LHCN-M2 (cell line): ENCODE measurements at places on chromosomes 2 and 18.

GRCh38 chr2:88549616-88550292 is 77.5 kb downstream of the EIF2AK3 start:
- DNase-seq: no peak

DNA sequence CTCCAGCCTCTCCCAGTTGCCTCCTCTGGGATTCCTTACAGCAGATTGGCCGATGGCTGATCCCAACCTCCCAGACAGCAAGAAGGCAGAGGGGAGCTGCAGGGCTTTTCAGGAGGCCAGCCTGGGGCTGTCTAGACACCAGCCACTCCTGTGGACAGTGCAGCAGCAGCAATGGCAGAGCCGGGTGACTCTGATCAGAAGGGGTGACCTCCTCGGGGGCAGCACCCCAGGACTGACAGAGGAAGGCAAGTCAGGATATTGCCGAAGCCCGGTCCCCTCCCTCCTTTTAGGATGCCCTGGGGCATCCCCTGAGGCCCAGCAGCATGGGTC is 84.5 kb downstream of the INHBB start:
- DNase-seq: no peak

GRCh38 chr2:175309799-175310198 is 128.3 kb upstream of the ATP5MC3 start:
- peak; percentile 7 for DNase-seq

DNA sequence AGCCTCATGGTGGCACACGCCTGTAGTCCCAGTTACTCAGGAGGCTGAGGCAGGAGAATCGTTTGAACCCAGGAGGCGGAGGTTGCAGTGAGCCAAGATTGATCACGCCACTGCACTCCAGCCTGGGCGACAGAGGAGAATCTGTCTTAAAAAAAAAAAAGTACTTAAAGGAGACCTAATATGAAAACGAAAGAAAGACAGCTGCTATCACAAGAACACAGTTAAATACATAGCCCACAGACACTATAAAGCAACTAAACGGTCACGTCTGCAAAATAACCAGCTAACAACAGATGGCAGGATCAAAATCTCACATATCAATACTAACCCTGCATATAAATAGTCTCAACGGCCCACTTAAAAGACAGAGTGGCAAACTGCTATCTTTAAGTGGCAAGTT is 43.9 kb upstream of the TACR1 start:
- no peak for DNase-seq

GRCh38 chr2:117714110-117714509 is 100.4 kb upstream of the DDX18 start:
- no peak for DNase-seq

DNA sequence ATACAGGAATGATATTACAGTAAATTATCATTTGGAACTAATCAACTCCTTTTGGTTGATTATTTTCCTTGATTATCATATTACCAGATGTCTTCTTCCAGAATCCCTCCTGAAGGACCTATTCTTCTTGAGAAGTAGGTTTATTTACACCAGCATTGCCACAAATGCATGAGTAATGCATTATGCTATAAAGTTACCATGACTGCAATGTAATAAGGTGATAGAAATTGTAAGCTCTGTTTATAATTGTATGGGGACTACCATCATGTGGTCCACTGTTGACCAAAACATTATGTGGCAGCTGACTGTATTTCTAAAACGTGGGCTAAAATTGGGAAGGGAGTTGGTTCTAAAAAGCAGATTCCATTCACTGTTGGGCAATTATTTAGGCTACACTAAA is 602.2 kb downstream of the NYAP2 start:
- DNase-seq: peak; percentile 49

DNA sequence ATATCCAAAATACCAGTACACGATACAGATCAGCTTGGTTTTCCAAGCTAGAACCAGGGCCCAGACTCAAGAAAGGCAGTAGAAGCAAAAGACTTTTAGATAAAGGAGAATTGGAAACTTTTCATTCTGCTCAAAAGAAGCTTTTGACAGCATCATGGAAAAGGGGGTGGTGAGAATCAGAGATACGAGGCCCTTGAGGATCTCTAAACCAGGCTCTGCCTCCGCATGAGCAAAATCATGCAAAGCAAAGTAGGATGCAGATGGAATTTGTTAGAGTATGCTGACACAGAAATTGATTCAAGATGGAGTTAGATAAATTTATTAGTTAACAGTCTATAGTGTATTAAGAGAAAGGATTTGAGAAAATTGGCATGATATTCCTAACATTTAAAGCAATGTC is 39.8 kb downstream of the FAM98A start:
- DNase-seq: no peak

GRCh38 chr18:25109484-25109883 is 242.5 kb downstream of the ZNF521 start:
- DNase-seq: peak; percentile 73

DNA sequence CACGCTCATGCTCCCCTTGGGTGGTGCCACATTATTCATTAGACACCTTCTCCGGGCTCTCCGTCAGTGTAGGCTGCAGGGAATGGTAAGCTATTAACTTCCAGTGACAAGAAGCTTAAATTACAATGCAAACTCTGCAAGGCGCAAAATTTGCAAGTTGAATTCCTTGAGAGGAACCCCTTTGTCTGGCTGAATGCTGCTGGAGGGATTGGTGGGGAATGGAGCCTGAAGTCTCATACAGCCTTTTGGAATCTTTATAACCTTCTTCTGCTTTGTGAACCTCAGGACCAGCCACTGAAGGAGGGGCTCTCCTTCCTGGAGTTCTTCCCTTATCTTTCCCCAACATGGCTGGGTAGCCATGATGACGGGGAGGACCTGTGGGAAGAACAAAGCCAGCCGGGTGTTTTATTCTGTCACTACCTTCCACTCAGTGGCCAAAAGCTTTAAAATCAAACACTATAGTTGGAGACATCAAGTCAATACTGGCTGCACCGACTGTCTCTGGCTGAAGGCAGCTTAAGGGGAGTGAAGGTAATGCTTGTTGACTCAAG is 220.9 kb upstream of the EPHA4 start:
- DNase-seq: no peak

GRCh38 chr18:39840856-39841481 is 2114.1 kb upstream of the PIK3C3 start:
- DNase-seq: no peak

DNA sequence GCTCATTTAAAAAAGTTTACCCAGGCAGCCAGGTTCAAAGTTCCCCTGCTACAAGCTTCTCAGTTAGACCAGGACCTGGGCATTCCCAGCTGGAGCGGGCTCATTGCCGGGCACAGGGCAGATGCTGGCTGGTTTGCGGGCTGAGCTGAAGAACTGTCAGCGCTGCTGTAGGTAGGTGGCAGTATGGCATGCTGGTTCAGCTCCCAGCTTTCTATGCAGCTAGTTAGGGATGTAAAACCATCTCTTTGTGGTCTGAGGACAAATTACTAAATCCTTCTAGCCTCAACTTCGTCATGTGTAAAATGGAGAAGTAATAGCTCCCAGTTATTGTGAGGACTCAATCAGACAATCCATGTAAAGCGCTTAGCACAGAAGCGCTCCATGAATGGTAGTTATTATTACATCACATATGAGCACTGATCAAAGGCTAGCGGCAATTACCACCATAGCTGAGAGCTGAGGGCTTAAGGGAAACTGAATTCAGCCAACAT is 2.4 kb upstream of the LDLRAD4 start:
- peak; percentile 23 for DNase-seq

GRCh38 chr18:34890486-34891085 is 150.6 kb upstream of the MAPRE2 start:
- no peak for DNase-seq

DNA sequence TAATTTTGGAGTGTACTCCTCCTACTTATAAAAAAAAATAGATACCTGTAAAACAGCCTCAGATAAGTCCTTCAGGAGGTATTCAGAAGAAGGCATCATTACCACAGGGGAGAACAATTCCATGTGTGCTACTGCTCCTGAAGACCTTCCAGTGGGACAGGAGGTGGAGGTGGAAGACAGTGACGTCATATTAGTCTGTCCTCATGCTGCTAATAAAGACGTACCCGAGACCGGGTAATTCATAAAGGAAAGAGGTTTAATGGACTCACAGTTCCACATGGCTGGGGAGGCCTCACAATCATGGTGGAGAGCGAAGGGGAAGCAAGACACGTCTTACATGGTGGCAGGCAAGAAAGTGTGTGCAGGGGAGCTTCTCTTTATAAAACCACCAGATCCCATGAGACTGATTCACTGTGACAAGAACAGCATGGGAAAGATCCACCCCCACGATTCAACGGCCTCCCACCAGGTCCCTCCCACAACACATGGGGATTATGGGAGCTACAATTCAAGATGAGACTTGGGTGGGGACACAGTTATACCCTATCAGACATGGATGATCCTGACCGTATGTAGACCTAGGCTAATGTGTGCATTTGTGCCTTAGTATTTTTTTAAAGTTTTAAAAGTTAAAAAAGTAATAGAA is 98.4 kb downstream of the NDUFA10 start:
- DNase-seq: peak; percentile 25

GRCh38 chr2:45637440-45637839 is 14.0 kb upstream of the PRKCE start:
- DNase-seq: peak; percentile 53

GRCh38 chr18:21672521-21673267 is 31.9 kb downstream of the ABHD3 start:
- DNase-seq: peak; percentile 38

GRCh38 chr2:235630718-235631296 is 137.0 kb downstream of the AGAP1 start:
- no peak for DNase-seq

GRCh38 chr2:168495524-168495923 is 39.5 kb downstream of the CERS6 start:
- no peak for DNase-seq

DNA sequence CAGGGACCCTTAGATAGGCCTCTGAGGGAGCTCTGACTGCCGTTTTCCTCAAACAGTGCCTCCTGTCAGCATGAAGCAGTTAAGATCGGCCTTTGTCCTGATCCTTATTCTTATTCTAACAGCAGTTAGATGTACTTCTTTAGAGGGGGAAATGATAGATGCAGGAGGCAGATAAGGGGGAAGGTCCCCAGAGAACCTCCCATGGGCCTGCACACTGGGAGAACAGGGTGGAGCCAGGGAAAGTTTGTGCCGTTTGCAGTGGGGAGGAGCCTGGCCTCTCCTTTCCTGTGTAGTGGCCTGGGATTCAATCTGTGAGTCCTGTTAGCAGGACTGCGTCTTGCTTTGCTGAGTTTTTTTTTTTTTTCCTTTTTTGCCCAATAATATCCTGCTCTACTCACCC is 7.9 kb upstream of the INPP4A start:
- DNase-seq: no peak

DNA sequence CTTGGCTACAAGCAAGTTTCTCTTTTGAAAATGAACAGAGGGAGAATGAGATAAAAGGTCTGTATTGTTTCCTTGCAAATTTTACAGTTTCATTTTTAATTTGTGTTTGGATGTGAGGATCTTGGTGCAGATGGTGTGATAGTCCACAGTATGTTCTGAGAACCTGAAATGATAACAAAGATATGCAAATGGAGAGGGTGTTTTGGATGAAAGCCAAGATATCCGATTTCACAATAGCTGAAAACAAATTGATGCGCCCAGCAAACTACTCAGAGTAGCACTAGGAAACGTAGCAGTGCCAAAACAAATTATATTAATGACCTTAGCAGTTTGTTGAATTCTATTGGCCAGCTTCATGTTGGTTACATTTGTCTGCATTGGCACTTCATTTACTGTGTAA is 683.5 kb downstream of the TMEM182 start:
- no peak for DNase-seq

DNA sequence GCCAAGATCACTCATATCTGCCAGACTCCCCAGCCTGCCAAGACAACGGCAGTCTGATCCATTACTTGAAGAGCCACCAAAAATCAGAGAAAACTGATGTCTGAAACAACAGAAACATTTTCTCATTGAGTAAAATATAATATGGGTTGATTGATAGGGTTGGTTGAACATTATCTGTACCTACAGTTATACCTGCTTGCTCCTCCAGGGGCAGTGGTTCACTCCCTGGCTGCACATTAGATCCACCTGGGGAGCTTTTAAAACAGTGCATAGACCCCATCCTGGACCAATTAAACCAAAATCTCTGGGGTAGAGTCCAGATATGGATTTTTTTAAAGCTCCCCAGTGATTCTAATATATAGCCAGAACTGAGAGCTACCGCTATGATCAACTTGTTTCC is 43.6 kb upstream of the SLC14A2 start:
- no peak for DNase-seq

DNA sequence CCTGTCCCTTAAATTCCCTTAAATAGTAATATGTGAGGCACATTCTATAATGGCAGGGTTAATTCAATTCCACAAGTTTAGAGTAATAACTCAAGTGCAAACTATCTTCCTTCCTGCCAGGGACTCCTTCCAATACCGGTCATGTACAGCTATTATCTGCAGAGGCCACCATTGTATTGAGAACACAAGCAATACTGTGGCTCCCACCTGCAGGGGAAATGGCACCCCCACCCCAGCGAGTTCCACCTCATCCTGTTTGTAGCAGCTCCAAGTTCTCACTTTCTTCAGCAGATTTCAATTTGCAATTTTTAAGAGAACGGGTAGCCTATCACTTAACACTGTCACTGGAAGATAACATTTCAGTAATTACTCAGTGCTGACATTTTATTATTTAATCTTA is 172.1 kb upstream of the PID1 start:
- DNase-seq: no peak

GRCh38 chr2:7458066-7458465 is 540.9 kb downstream of the RNF144A start:
- DNase-seq: no peak

GRCh38 chr2:96512341-96512740 is 7.2 kb upstream of the NEURL3 start:
- DNase-seq: no peak

DNA sequence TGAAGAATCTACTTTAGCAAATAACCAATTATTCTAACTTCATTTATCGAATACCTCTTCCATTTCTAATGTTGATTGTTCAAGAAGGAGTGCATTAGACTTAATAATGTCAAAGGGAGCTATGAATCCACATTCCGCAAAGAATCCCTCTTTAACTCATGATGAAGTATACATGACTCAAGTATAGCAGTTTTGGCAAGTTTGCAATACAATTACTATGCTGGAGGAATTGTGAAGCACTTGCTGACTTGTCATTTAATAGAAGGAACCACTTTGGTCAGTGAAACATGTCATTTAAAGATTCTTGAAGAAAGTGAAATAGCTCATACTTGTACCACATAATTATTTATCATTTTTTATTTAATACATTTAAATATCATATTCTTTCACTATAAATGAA is 125.1 kb downstream of the SLC39A10 start:
- DNase-seq: no peak

DNA sequence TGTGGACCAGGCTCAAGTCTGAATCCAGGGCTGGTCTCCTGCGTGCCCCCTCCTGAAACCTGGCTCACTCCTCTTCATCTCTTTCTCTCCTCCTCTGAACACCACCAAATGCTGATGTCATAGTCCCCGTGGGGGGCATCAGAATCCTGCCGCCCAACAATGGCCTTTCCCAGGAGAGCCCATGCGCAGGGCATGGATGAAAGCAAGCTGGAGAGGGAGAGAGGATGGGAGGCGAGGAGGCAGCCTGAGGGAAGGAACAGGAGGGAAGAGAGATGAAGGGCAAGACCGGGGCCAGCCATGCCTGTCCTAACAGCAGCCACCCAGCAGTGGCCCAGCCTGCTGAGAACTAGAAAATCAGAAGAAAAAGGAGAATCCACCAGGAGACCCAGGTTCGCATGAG is 22.3 kb upstream of the LPIN1 start:
- DNase-seq: no peak
